C1 segment of cervical spinal cord (tissue), 14 donors: ENCODE measurements at places on chromosomes 16 and 17.

- DNase-seq: no peak
Measured at GRCh38 chr17:30251931-30252330, 16.4 kb upstream of the SLC6A4 start.

DNA sequence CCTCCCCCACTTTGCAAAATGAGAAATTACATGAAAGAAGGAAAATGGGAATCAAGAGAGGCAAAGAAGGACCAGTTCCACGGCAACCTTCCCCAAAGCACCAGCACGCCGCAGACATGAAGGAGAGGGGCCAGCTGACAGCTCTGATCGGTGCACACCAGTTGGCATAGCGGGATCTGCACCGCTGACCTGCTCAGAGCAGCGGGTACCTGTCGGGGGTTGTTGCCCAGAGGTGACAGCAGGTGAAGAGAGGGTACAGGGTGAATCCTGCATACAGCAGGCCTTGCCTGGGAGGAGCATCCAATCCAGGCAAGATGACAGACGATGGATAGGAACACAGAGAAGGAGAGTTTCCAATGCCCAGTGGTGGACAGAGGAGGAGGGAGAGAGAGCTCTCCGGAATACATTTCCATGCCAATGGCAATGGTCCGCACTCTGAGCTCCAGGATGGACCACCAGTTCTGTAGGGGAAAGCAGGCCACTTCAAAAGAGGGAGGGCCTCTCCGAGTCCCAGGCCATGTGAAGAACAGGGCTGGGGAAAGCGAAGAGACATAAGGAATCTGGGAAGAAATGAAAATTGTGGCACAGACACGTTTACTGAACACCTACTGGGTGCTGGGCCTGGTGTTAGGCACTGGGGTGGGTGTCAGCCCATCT lies 24.0 kb downstream of the CEP295NL start:
- no peak for DNase-seq

DNA sequence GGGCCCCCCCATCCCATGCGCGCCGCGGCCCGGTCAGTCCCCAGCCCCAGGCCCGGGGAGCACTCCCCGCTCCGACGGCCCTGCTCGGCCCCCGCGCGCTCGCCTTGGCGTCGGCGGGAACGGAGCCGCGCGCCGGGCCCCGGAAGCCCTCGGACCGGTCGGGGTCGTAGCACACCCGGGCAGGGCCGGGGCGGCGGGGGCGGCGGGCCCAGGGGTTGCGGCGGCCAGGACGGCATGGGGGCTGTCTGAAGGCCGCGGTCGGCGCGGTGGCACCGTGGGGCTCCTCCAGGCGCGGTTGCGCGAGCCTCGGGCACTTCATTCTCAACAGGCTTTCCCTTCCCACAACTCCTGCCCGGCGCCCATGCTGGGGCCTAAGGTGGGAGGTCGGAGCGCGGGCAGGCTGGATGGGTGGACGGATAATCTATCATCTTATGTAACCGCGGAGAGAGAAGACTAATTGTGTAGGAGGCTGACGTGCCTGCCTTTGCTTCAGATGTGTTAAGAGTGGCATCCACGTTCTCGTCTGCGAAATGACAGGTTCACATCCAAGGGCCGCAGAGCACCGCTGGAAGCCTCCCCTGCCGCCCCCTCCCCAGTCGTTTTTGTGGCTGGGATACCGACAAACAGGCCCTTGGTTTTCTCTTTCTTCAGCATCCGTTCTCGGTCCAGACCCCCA lies 708 bp downstream of the BAIAP2 start:
- no peak for DNase-seq

- no peak for DNase-seq
Measured at GRCh38 chr17:83075270-83075880, 4.0 kb upstream of the METRNL start.

DNA sequence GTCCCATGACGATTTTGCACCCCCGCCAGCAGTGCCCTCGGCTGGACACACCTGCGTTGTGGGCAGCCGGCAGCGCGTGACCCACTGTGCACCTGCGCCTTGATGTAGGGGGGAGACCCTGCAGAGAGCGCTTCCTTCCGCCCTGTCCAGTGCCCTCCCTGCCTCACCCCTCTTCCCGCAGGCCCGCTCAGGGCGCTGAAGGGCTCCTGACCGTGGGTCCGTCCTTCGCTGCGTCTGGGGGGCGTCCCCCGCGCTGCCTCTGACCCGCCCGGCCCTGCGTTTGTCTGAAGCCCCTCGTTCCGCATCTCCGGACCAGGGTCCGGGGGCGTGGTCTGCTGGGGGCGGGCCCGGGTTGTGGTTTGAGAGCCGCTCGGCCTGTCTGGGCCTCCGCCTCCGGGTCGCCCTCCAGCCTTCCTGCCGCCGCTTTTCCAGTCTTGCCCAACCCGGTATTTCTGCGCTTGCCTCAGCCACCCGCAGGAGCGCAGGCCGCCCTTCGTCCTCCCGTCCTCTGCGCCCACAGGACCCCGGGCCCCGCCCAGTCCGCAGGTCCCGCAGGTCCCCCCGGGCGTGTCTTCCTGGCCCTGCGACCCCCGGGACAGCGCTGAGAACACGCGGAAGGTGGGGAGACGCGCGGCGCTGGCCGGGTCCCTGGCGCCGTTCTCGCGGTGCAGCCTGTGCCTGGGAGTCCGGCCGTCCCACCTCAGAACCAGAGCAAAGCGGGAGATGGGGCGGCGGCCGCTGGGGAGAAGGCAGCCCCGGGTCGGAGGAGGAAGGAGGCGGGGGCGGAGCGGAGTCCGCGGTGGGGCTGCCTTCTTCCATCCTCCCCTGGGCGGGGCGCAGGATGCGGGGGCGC lies 4.0 kb upstream of the IL17C start:
- DNase-seq: no peak

DNA sequence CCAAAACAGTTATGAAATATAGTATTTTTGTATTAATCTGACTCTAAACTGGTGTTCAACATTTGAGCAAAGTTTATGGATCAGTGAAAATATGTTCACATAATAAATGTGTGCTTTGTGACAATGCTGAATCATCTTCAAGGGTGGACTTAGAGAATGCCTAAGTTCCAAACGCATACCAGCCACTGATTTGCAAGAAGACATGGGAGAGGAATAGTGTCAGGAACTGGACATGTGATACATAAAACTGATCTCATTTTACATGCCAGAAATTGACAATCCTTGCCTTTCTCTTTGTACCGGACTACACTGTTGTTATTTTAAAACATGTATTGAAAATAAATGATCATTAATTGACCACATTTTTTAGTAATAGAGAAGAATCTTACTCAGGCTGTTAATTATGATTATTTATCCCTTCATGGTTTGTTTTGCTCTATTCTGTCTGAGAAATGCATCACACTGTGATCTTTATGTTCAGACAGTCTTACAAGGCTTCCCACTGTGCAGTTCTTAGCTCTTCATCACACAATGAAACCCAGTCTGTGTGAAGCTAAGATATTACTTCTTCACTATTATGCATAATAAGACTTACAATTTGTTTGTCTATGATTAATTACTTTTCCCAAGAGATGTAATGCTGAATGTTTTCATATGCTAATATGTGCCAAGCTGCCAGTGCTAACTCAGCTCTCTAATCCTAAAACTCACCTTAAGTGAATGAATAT lies 1180.6 kb upstream of the CDH8 start:
- DNase-seq: no peak

GRCh38 chr17:5513628-5514027 lies 27.3 kb downstream of the MIS12 start:
- no peak for DNase-seq

GRCh38 chr17:43354371-43354770 lies 44.4 kb upstream of the ARL4D start:
- no peak for DNase-seq

DNA sequence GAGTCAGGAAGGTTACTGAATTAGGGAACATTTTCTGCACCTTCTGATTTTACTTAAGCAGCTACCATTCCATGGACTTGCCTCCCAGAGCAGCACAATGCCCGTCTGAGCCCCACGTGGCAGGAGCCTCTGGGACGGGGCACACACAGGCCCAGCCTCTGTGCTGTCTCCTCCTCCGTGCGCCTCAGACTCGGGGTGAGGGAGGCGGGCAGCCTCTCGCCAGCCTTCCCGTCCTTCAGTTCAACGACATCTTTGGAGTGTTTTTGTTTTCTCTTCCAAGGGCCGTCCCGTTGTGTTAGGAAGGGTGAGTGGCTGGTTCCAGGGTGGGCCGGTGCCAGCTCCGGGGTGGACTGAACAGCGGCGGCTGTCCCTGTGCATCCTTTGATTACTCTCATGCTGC lies 31.8 kb downstream of the NDEL1 start:
- no peak for DNase-seq

- DNase-seq: no peak
Measured at GRCh38 chr16:81997738-81998137, 13.5 kb downstream of the SDR42E1 start.

DNA sequence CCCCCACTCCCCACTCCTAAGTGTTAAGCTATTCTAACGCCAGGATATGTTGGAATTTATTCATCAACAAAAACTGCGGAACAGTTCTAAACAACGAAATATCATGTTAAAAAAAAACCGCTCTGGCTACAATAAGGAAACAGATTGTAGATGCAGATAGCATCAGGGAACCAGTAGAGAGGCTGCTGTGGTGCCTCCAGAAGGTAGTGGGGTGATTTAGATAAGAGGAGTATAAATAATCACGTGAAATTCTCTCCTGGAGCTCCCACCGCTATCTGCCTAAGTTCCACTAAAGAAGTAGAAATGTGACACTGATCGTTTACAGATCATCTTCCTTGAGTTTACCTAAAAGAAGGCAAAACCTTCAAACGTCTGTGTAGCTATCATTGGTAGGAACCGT lies 8.0 kb downstream of the AHSP start:
- DNase-seq: no peak

DNA sequence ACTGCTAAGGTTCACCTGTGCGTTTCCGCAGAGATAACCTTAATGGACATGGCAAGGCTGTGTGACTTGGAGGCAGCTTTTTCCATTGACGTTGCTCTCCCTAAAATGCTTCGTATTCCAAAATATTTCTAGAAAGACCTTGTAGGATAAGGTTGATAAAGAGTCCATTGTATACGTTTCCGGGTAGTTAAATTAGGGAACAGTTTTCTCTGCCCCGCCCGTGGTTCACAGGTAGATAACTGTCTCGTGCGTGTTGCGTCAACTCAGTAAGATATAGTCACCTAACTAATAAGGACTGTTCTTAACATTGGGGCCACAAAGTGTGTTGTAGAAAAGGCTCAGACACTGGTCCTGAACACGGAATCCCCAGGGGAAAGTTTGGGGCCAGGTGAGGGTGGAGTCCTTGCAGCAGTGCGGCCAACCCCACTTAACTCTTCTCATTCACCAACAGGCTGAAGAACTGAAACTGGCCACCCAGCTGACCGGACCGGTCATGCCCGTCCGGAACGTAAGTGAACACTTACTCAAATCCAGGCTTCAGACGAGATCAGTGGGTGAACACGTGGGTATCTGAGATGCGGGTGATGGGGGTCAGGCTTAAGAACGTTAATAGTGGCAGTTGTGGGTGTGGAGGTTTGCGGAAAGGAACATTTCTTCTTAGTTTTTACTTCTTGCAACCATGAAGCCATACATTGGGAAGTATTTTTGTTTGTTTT lies 1.6 kb downstream of the RPL13 start:
- no peak for DNase-seq

DNA sequence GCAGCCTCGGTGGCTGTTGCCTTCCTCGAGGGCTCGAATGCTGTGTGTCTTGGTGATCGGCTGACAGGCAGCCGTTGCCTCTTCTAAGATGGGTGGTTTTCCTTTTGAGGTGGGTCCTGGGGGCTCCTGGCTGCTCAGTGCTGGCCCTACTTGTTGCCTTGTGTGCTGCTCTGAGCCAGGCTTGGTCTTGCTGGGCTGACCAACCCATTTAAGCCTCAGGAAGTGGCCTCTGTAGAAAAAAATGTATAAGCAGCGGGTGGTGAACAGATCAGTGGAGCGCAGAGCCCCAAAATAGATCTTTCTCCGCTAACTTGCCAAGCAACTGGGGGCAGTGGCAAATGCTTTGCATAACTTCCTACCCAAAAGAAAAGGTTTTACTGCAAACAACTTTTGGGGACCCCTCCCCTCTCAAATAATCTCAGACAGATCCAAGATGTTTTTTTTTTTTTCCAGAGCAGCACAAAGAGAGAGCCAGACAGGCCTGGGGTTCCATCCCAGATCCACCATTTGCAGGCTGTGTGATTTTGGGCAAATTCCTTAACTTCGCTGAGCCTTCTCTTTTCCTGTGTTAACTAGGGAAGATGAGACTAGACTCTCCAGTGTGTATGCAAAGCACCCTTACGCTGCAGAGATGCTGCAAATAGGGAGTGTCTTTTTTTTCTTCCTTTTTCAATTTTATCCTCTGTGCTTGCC lies 42.5 kb downstream of the PLCG2 start:
- DNase-seq: no peak

DNA sequence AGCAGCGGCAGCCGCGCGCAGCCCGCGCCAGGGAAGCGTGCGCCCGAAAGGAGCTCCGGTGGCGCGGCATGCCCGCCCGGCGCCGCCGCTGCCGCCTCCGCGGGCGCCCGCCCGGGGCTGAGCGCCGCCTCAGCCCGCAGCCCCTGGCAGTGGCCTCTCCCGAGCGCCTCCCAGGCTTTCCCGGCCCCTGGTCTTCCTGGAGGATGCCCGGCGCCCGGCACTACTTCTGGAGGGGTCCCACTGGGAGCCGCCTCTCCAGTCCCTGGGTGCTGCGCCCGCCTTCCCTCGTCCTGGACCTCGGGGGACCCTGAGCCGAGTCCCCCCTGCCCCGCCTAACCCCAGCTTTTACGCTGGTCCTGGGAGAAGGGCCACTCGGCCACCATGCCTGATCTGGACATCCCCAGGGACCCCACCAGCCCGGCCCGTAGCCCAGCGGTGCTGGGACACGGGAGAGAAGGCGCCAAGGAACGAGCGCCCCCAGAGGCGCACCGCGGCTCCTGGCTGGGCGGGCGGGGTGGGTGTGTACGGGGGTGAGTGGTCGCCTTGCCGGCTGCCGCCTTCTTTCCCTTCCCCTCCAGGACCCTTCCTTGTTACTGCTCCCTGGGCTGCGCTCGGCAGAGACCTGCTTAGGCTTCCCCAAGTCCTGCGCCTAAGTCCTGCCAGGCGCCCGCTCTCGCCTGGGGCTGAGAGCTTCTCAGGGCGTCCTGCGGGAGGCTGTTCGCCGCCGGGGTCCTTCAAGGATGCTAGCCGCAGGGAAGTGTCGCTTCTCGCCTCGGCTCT lies 704 bp downstream of the ASIC2 start:
- DNase-seq: no peak

- DNase-seq: peak; percentile 19
Measured at GRCh38 chr16:15822957-15823356, 33.9 kb downstream of the MYH11 start.

DNA sequence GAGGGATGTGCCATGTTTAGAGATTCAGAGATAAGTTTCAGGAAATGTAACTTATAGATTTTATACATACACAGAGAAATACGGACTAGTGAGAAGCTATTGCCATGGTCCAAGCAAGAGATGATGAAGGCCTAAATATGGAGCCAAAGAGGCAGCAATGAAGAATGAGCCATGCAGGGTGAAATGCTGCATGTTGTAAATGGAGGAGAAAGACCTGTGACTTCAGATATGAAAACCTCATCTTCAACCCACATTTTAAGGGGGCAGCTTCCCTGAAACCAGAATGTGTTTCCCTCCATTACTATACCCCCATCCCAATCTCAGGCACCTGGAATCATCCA lies 2.9 kb downstream of the CCL2 start:
- no peak for DNase-seq

GRCh38 chr17:48442819-48443218 lies 12.8 kb upstream of the SKAP1 start:
- DNase-seq: no peak

- no peak for DNase-seq
Measured at GRCh38 chr17:50240851-50241250, 33.4 kb upstream of the TMEM92 start.
